ENCODE measurements at places on chromosomes 7 and 10.

DNA sequence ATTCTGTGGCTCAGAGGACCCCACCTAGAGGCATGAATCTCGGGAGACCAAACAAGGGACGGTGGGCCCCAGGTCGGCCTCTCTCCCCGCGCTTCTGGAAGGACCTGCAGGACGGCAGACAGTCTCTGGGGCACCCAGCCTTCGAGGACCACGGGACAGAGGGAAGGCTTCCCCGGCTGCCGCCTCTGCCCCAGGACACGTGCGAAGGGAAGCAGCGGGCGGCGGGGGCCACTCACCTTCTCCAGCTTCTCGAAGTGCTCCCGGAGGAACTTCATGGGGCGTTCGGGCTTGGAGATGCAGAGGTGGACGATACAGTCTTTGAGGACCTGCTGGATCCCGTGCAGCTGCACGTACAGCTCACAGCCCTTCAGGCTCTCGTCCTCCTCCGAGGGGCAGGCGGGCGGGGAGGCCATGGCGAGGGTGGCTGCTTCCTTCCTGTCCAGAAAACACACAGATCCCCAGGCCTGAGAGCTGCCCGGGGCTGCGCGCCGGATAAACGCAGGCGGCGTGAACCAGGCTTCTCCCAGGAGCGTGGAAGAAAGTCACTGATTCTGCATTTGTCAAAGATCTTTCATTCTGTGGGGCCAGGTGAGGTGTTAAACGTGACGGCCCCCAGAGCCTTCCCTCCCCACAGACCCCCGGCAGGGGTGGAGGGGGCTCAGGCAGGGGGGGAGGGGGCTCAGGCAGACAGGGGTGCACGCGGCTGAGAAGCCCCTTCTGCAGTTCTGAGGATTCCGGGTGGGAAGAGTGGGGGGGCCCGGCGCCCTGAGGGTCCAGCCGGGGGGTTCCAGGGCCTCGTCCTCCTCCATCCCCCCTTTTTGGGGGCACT, 15.2 kb upstream of the DNAAF5 start:
- no peak for DNase-seq

GRCh38 chr7:101740981-101741725, 76.3 kb upstream of the CUX1 start:
- DNase-seq, result no peak

DNA sequence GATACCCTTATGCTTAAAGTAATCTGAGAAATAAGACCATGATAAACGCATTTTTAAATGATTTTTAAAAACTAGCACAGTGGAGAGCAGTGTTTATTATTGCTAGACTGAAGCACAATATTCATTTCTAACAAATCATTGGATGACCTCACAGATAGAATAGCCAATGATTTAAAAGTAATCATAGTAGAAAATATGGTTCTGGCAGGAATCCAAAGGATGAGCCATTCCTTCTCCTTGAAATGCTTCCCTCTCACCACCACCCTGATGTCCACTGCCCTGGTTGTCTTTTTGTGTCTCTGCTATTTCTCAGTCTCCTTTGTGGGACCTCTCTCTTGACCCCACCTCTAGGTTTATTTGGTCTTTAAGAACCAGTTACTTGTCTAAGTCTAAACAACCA, 64.9 kb downstream of the PRKG1 start:
- no peak for DNase-seq

DNA sequence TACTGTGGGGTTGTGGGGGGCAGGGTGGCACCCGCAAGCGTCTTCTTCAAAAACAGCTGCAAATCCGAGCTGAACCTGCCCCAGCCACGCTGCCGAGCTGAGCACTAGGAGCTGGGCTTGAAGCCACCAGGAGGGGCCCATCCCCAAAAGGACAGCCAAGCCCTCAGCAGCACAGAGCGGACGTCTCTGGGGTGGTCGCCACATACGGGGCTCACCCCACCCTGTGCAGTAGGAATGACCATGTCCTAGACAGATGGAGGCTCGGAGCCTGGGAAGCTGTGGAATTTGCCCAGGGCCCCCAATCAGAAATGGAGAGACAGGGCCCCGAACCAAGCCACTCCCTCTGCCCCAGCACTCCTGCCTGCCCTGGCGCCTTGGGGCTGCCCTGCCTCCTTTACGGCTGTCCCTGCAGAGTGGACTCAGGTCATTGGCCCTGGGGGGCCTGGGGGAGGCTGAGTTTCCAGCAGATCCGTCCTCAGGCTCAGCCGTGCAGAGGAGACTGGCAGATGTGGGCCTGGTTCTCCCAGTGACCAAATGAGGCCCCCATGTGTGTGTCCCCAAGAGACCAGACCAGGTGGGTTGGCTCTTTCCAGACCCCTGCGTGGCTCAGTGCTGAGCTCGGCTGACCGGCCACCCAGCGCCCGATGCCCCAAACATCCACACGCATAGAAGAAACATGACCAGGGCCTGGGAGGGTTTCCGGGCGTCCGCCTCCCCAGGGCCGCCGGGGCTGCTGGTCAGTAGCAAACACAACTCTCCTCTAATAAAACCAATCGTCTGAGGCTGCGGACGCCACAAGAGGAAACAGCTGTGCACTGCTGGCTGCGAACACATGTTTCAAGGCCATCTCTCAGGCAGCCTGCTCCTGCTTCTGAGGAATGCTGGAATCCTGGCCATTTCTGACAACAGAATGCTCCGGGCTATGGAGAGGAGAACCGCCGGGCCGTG, 54.9 kb downstream of the PDGFA start:
- no peak for DNase-seq

DNA sequence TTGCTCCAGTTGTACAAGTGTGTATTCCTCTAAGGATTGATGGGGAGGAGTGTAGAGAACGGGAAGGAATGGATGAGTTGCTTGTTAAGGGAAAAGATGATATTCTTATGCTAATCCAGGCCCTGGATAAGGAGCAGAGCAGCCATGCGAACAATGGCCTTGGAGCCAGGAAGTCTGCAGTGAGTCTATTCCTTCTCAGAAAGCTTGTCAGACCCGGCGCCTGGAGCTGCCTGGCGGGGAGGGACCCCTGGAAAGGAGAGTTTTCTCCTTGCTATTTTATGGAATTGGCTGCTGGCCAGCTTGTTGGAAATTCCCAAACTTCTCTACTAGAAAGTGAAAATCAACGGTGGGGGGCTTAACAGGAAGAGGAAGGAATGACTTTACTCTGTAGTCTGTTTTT, 89.1 kb downstream of the MMRN2 start:
- no peak for DNase-seq

GRCh38 chr7:107843184-107843583, 40.2 kb upstream of the SLC26A3 start:
- DNase-seq, result no peak

Data from T-helper 22 cell (primary cell).